ENCODE measurements at places on chromosomes 3 and 15. TPM values are rescaled to one million over a fixed set of nuclear protein-coding genes. Genes with fewer than 3 reads are reported as not detected.
A peak's percentile ranks its signal among the peaks of the same experiment; 100 is the strongest.

Gene SLC35G2
- total RNA-seq: 0.42 TPM

Gene SST
- total RNA-seq: not detected

DNA sequence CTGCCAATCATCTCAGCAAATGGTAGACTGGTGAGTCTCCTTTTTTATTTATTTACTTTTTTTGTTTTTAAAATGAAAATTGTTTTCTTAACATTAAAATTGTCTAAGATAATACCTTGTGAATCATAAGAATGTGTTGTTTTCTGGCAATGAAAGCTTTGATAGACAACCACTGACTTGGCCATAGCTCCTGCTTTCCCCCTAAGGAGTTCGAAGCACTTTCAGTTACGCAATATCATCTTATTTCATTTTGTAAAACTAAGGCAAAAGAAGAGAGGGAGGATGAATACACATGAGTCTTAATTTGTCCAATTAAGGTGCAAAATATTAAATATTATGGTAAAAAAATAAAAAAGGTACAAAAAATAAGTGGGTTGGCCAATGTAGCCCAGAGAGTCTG, 74.8 kb upstream of the PLCL2 start:
- no peak for DNase-seq
- no peak overlapping the region for H3K27ac ChIP-seq
- no peaks in the 10 kb centered on the region for H3K27me3 ChIP-seq
- H3K4me3 ChIP-seq: no peak overlapping the region

DNA sequence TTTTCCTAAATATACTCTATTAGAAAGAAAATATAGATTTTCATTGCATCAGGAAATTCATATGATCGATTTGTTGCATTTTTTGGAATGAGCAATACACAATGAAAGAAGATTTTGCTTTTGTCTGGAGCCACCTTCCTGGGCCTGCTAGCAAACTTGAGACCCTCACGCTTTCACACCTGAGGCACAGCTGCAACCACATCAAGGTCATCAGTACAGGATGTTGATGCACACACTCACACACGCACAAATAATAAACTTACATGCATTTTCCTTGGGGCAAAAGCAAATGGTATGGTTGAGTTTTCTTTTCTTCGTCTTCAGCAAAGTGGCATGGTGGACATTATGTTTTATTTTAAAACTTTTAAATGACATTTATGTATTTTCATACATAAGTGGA, 64.8 kb upstream of the SATB1 start:
- peak; percentile 30 for DNase-seq
- no peak overlapping the region for H3K27ac ChIP-seq
- H3K4me3 ChIP-seq: no peak overlapping the region
- no peaks in the 10 kb centered on the region for H3K27me3 ChIP-seq
- H3K36me3 ChIP-seq: no peaks in the 10 kb centered on the region

DNA sequence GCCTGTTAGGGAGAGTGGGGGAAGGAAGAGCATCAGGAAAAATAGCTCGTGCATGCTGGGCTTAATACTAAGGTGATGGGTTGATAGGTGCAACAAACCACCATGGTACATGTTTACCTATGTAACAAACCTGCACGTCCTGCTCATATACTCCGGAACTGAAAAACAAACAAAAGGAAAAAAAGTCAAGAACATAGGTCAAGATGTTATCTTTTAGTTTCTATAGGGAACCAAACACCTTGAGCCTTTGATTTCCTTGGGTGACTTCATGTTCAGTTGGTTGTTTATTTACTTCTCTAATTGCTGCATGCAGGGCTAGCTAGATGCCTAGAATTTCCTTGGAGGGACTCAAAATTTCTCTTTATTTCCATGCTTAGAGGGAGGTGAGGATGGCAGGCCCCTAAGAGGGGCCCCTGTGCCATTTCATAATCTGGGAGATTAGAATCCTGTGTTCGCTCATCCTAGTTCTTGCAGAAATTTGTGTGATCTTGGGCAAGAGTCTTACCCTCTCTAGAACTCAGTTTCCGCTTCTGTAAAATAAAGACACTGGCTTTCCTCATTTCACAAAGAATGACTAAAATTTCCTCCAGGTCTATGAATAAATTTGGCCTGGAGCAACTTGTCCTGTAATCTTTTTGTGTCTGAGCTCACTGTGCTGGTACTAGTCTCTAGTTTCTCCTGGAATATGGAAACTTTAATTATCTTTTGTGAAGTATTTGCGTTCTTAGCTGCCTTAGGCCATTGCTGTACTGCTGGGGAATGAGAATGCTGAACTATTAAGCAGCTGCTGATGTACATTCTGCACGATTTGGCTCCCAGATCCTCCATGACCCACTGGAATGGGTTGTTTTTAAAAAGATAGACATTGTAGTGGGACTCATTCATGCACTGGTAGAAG, 457.5 kb downstream of the EDEM1 start:
- H3K4me3 ChIP-seq: no peak overlapping the region
- no peak for DNase-seq
- no peak overlapping the region for H3K27ac ChIP-seq
- H3K4me1 ChIP-seq: no peaks in the 10 kb centered on the region

Gene SLC12A8
- total RNA-seq: not detected

- no peaks in the 10 kb centered on the region for H3K4me1 ChIP-seq
- no peak overlapping the region for H3K4me3 ChIP-seq
- no peaks in the 10 kb centered on the region for H3K36me3 ChIP-seq
- H3K27ac ChIP-seq: no peak overlapping the region
- no peaks in the 10 kb centered on the region for H3K27me3 ChIP-seq
Measured at GRCh38 chr15:37572401-37572800, 362.0 kb upstream of the TMCO5A start.

DNA sequence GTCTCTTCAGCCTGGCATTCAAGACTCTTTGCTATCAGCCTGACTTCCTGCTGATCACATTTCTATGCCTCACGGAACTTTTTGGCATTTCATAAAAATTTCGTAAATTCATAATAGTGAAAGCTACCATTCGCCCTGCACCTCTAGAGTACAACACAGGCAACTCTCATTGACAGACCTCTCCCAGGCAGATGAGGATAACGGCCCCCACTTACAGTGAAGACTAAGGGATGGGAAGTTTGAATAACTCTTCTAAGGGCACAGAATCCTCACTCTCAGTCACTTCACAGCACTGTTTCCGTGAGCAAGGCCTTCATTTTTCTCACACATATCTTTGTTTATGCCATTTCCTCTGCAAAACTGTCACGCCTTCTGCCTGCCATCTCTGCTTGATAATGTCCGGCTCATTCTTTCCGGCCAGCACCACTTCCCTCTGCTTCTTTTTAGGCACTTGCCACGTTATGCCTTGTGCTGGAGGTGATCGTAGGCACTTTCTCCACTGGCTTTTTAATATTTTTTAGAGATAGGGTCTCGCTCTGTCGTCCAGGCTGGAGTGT, 224.1 kb upstream of the HES1 start:
- H3K36me3 ChIP-seq: no peaks in the 10 kb centered on the region
- no peak overlapping the region for H3K27ac ChIP-seq
- no peak for DNase-seq
- no peaks in the 10 kb centered on the region for H3K27me3 ChIP-seq
- H3K4me3 ChIP-seq: no peak overlapping the region
- H3K4me1 ChIP-seq: peaks cover 20% of the 10 kb centered on the region

Data from CD4-positive, alpha-beta memory T cell (primary cell).